Midbrain (tissue), 1 donor: ENCODE measurements at places on chromosomes 1 and 21.

GRCh38 chr1:36135796-36136195, 10.8 kb upstream of the COL8A2 start:
- DNase-seq = no peak

GRCh38 chr1:3319874-3320245, 134.6 kb upstream of the ARHGEF16 start:
- no peak for DNase-seq

- DNase-seq = no peak
Measured at GRCh38 chr1:15609631-15610030, 7.6 kb upstream of the DDI2 start.

DNA sequence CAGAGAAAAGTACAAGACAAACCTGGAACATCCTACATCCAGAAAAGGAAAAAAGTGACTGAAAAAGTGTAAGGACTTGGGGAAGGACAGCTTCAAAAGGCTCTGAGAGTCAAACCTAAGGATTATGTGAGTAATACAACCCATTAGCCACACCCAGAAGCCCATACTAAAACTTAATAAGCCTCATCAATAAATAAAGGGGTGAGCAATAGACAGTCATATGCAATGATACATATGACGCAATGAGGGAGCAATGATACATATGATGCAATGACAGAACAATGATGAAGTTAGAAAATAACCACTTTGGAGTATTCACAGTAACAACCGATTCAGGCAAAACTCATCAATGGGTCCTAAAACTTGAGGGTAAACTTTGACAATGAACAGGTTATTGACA, 50.1 kb downstream of the BRWD1 start:
- no peak for DNase-seq

DNA sequence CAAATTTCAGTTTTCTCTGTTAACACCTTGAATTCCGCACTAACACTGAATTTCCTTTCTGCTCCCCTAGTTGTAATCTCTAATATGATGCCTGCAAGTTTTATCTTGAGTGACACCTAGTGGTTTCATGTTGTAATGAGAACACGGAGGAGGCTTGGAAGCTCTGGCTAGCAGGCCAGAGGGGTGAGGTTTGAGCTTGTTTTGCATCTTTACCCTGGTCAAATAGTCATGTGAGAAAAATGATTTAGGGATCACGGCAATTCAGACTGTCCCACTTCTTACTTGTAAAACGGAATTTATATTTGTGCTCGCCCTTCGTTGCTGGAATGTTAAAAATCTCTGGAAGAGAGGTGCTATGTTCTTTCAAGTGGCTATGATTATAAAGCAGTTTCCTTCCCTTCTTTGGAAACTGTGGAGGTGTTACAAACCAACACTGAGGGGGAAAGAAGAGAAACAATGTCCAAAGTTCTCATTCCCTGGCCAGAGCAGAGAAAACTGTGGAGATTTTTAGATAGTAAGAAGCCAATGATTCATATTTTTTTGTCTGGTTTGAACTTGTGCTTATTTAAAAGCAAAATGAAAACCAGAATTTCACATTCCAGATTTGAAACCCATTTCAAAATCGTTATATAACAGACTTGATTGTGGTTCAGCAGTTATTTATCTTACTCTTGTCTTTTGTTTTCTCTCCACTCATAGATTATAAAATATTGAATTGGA, 5.3 kb upstream of the MROH9 start:
- peak; percentile 61 for DNase-seq

DNA sequence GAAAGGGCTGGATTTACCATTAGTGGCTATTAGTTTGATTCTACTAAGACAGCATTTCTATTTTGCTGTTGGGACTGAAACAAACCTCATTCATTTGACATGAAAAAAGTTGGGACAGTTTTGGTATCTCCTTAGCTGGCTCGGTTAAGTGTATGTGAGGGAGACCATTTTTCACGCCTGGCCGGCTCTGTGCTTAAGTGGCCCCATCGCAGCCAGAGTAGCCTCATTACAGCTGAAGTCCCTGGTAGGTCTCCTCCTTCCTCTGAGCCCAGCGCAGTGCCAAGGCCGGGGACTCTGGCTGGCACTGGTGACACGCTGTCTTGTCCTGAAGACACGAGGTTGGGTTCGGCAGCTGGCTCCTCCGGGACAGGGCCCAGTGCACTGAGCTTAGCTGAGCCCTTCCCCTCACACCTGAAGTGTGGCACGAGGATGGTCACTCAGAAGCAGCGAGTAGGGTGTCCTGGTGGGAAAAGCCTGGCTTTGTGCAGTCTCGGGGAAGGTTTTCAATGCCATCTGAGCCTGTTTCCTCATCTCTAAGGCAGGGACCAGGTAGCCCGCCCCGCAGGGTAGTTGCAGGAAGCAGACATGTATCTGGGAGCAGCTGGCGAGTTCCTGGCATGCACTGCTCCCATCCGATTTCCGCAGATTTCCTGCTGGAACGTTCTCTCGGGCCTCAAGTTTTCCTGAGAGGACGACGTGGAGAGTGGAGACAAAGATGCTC, 196.5 kb downstream of the DYRK1A start:
- no peak for DNase-seq

DNA sequence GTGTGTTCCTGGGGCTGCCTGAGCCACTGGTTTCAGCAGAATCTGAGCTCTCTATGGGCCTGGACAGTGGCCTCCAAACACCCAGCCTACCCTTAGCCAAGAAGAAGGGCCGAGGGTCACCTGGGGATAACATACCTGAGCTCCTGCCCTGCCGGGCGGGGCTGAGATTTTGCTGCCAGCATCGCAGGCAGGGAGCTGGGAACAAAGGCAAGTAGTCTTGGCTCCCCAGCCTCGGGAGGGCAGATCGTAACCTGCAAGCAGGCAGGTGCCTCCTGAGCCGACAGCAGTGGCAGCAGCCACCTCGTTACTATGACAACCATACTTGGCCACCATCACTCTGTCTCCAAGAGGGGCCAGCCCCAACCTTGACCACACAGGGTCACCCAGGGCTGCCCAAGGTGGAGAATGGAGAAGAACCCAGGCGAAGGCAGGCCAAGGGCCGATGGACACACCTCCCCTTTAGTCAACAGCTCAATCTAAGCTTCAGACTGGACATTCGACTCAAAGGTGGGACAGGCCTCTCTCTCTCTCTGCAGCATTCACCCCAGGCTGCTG, 54.6 kb downstream of the TOMM20 start:
- DNase-seq = no peak

- no peak for DNase-seq
Measured at GRCh38 chr1:193514397-193514796, 328.0 kb upstream of the B3GALT2 start.

DNA sequence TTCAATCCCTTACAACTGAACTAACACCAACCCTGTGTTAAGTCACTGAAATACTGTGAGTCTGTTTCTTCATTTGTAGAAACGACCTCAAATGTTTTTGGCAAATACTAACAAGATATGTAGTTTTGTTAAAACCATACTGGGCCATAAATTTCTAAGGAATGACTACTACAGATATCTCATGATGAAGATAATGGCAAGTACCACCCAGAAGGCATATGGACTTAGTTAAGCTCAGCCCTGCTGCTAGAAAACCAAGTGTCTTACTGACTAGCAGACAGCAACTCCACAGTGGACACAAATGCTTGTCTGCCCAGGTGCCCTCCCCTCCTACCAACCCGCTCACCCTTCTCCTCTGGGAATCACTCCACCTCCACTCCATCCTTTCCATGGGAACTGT, 44.5 kb upstream of the BMP8B start:
- no peak for DNase-seq

DNA sequence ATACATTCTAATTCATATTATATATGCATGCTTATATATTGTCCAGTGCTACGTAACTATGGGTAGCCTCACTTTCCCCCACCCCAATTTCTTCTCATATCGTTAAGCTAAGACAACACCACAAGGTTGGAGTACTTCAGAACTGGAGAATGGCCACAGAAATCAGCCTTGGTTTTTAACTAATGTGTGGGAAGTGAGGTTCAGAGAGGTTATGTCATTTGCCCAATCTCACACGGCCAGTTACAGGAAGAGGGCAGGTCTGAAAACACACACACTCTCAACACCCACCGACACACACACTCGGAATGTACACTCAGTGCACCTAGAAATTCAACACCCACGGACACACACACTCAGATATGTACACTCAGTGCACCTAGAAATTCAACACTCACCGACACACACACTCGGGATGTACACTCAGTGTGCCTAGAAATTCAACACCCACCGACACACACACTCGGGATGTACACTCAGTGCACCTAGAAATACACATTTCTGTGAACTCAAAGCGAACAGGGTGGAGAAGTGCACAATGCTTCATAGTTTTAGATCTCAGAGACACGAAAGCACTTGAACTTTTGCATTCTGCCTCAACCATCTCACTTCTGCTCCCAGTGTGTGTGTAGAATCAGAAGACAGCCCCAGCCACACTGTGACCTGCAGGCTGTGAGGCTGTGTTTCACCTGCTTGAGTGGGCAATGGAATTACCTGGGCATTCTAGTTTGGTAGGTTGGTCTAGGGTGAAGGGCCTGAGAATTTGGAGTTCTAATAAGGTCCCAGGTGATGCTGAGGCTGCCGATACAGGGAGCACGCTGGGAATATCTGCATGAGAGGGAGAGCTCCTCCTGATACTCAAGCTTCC, 170.4 kb downstream of the CLIC6 start:
- DNase-seq = no peak
